ENCODE measurements at places on chromosomes 13 and 19.

DNA sequence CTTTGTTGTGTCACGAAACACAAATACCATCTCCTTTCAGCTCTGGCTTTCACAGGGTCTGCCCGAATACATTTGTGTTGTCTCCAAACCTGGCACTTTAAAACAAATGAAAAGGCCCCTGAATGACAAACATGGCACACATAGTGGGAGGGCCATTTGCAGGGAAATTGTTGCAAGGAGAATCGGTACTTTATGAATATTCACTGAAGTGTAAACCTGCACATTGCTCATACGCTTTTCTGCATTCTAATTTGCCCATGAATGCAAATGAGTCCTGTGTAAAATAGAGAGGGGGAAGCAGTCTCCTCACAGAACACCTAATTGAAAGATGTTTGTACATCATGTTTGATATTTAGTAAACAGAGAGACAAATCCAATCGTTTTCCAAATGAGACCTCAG, 82.7 kb upstream of the PCDH8 start:
- no peak for DNase-seq

GRCh38 chr13:111846391-111847159, 220.4 kb upstream of the SOX1 start:
- no peak for DNase-seq

DNA sequence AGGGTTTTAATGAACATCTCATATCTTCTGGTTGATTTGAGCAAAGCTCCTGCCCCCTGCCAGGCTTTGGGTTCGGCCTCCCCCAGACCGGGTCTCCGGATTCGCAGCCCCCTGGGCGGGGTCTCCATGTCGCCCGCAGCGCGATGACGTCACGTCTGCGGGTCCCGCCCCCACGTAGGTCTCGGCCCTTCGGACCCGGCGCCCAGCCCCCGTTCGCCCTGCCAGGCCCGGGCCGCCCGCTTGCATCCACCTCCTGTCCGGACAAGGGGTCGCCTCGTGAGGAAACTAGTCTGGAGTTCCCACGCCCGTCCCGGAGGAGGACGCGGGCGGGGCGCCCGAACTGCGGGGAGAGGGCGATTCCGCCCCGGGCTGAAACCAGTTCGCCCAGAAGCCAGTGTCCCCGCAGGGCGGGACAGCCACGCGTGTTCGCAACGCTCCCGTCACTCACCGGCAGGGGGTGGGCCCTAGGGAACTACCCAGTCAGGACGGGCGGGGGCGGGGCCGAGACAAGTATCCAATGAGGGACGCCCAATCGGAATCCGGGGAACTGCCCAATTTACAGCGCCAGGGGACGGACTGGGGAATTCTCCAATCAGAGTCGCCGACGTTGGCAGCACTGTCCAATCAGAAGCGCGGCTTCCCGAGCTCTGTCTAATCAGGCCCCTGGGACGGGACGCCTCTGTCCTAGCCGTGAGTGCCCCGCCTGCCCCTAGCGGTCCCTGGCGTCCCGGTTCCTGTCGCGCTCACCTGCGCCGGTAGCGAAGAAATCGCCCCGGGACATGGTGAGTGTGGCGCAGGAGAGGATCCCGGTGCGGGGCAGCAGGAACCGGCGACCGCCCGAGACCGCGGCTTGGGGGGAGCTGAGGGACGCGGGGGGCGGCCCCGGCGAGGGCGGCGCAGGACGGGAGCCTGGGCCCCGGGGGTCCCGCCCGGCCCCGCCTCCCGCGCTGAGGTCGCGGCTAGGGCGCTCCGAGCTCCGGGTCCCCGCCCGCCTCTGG, at the start of gene ZNF555:
TSS of gene ZNF555 (plus strand) at position 682 of the 998 bp plus-strand sequence. CDS start at position 780, 98 bp downstream.
- peak; percentile 95 for DNase-seq

DNA sequence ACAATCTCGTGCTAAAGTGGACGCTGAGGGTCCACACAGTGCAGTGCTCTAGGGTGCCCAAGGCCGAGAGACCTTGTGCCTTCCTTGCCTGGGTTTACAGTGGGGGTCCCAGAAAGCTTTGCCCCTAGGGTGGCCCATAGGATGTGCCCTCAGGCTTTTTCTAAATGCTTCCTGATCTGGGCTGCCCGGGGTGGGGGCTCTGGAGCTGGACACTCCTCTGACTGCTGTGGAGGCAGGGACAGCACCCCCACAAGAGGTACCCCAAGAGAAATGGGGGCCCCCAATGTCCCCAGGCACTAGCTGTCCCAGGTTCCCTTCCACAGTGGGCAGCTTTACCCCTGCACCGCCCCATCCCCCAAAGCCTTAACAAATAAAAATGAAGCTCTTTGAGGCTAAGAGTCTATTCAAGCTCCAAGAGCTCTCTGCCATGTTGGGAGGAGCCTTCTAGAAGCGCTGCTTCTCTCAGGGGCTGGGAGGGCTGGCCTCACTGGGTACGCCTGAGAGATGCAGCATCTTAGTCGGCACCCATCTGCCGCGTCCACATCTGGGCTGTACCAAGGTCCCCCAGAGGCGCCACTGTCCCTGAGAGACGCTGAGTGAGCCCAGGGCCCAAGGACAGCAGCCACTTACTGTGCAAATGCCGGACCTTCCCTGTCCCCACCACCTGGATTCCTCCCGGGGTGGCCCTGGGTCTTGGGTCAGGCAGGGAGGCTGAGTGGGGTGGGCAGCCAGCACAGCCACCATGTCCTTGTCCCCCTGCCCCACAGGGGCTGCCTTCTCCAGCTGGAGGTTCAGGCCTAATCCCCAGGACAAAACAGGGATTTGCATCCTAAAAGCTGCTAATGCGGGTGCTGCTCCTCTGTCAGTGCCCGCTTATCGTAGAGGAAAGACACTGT, 27.4 kb downstream of the CEBPA start:
- DNase-seq = no peak

DNA sequence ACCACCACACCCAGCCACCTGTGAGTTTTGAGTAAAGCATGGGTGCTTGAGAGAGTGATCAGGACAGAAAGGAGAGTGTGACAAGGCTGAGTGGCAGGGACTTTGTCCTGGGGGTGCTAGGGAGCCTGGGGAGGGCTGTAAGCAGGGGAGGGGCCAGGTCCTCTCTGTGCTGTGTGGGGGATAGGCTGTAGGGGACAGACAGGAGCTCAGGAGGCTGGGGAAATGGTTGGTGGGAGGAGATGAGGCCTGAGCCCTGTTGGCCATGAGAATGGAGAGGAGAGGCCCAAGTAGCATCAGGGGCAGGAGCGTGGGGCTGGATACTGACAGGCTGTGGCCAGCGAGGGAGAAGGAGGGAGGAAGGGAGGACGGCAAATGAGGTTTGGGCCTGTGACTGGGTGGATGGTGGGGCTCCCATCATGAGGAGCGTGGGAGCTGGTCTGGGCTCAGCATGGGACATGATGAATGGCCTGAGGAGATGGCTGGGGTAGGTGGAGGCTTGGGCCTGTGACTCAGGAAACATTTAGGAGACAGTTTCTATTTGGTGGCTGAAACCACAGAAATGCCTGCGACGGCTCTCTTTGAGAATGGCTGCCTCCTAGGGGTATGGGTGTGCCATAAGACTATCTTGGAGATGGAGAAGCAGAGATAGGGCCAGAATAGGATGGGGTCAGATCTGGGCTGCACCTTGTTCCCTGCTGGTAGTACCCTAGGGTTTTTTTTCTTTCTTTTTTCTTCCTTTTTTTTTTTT, 25.0 kb downstream of the GRIN2D start:
- DNase-seq = no peak

- no peak for DNase-seq
Measured at GRCh38 chr13:108193806-108194205, 21.5 kb downstream of the LIG4 start.

GRCh38 chr13:31250435-31250834, 50.7 kb downstream of the B3GLCT start:
- no peak for DNase-seq

DNA sequence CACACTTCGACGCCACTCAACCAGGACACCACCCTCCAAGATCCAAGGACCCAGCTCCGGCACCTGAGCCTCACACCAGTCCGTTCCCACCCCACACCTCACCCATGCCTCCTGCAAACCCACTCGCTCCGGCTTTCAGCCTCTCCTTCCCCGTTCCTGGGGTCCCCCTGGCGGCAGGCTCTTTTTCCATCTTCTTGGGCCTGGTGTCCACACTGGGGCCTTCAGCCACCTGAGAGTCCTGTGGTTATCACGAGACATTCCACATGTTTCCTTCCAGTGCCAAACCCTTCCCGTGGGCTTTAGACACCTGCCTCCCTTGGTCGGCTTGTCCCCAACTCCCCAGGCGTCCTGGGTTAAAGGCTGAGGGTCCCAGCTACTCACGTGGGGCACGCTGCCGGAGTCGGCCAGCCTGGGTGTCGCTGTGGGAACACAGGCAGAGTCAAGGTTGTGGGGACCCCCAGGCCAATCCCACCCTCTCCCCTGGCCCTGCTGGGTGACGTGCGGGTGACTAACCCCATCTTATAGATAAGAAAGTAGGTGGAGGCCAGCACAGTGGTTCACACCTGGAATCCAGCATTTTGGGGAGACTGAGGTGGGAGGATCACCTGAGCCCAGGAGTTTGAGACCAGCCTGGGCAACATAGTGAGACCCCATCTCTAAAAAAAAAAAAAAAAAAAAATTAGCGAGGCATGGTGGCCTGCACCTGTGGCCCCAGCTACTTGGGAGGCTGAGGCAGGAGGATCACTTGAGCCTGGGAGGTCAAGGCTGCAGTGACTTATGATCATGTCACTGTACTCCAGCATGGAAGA, 1.9 kb downstream of the JSRP1 start:
- DNase-seq = no peak

GRCh38 chr19:4375164-4376027, 25.0 kb downstream of the SH3GL1 start:
- DNase-seq = no peak

GRCh38 chr13:50080203-50080910, 65.1 kb downstream of the KCNRG start:
- DNase-seq = no peak

DNA sequence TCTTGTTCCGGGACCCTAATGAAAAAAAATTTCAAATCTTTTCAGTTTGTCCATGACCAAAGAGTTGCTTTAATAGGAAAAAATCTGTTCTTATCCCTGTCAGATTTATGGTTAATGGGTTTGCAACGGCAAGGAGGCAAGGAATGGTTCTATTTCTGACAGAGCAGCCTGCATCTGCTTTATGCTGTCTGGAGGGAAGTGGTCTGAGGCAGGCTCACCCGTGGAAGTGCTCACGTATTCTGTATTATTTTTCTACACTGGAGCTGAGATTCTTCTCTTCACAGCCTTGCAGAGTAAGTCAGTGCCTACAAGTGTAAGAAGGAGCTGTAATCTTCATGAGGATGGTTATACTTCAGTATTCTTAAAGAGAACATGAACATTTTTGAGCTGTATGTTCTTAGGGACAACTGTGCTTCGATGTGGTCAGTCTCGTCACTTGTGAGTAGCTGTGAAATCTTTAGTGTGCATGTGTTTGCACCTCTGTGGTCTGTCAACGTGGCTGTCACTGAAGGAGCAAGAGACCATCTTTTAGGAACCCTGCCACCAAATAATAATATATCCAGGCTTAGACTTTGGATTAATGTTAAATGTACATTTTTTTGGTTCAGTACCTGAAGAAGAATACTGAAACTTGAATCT, 114.3 kb downstream of the DNAJC3 start:
- no peak for DNase-seq

- no peak for DNase-seq
Measured at GRCh38 chr13:36758345-36758744, 60.7 kb upstream of the RFXAP start.

DNA sequence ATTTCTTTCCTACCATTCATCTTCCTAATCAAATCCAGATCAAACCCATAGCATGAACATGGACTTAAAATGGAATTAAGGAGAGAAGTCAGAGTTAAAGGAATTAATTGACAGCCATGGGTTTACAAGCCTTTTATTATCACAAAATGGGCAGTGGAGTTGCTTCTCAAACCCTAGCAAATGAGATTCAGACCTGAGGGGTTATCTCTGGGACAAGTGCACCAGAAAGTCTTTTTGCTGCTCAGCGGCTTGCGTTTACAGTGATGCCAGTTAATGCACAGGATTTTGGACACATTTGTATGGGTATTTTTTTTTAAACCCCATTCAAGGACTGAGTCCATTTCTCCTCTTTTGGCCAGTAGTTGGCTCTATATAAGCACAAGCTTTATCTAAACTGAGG, 503.0 kb downstream of the EFNB2 start:
- no peak for DNase-seq

DNA sequence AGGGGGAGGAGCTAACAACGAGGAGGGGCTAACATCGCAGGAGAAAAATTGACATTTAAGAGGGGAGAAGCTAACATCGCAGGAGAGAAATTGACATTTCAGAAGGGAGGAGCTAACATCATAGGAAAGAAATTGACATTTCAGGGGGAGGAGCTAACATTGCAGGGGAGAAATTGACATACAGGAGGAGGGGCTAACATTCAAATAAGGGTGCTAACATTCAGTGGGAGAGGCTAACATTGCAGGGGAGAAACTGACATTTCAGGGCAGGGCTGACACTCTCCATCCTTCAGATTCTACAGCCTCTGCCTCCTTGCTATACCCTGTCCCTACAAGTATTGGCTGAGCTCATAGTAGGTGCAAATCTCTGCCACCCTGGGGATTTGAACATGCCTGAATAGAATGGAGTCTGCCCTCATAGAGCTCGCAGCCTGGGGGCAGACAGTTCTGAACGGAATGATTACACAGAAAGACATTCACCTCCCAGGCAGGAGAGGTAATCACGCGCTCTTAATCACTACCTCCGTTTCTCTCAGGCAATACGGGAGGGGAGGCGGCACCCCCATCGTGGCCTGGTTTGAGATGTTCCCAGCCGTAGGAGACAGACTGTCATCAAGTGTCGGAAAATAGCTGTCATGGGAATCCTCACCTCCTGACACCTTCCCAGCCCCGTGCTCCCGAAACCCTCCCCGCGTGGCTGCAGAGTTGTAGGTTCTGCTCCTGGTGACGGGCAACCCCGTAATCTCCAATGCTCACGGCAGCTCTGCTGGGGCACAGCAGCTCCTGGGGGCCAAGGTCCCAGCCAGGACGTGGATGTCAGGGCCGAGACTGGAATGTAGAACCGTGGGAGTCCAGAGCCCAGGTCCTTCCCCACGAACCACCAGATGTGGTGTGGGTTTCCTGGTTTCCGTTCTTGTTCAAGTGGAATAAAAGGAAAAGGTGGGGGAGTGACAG, 9.5 kb downstream of the GPR32 start:
- no peak for DNase-seq
